Activated CD4-positive, alpha-beta memory T cell treated with anti-CD3 and anti-CD28 coated beads, Interleukin-2, amount 10 ng/mL, durations not matched to agents 7 days and 5 days (primary cell): ENCODE measurements at places on chromosomes 5 and 9. TPM values are rescaled to one million over a fixed set of nuclear protein-coding genes. Genes with fewer than 3 reads are reported as not detected.

The TNC gene
- total RNA-seq: 0.03 TPM

The GABRA1 gene
- not detected for total RNA-seq

The BRINP1 gene
- not detected for total RNA-seq

The DDX4 gene
- total RNA-seq: 0.83 TPM

The TMEM215 gene
- total RNA-seq: not detected

The SOHLH1 gene
- not detected for total RNA-seq

The SEMA6A gene
- not detected for total RNA-seq

The PRR16 gene
- not detected for total RNA-seq

The SLCO6A1 gene
- not detected for total RNA-seq

The CER1 gene
- total RNA-seq: not detected

The TLE4 gene
- total RNA-seq: 38.3 TPM

The MARCOL gene
- total RNA-seq: not detected

The CCL19 gene
- not detected for total RNA-seq

GRCh38 chr9:122777935-122778627 is 10.7 kb upstream of the OR5C1 start:
- DNase-seq: no peak

DNA sequence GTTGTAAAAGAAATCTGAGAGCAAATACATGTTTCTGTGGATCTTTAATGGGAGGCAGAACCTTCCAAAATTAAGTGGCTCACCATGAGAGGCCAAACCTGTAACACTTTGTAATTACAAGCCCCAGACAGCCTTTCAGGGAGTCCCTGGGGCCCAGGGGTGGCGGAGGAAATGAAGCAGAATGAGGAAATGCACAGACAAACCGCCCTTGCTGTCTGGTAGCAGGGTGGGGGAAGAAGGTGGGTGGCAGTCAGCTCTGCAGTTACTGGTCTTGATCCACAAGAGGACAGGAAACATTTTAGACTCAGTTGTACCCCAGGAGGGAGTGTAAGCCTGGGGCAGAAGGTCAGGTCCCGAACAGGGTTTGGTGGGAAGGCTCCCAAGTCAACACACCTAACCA is 6.5 kb downstream of the ARL14EPL start:
- DNase-seq: no peak

DNA sequence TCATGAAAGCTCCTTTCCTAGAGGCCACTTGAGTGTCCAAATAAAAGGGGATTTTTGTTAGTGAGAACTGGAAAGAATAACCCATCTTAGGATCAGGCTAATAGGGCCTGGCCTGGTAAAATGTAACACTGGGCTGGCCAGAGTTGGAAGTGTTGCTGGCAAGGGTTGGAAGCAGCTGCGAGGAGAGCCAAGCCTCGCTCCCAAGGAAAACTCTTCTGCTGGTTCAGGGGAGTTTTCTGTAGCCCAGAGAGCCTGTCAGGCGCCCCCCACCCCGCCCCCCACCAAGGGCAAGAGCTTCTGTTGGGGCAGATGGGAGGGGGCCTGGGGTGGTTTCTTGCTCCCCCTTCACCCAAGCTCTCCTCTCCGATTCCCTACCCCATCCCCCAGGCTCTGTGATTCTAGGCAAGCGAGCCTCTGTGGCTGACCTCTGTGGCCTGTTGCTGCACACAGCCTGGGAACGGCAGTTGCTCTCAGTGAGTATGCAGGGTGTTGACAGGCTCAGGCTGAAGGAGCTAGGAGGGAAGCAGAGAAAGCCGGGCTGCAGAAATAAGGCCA is 547.8 kb downstream of the CCDC171 start:
- DNase-seq: no peak

DNA sequence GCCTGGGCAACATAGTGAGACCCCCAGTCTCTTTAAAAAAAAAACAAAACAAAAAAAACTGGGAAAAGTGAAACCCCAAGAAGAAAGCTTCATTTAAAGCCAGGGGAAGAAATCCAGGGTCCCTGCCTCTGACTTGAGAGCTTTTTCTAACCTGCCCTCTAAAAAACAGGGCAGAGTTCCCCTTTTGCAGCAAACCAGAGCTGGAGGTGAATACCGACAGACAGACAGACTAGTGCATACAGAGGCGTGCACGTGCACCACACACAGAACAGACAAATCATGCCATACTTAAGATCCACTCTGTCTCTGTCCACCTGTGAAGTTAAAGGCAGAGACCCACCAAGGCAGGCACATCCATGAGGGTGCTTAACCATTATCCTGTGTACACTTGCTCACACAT is 11.7 kb upstream of the AQP3 start:
- no peak for DNase-seq

- no peak for DNase-seq
Measured at GRCh38 chr9:4106081-4106759, 193.6 kb downstream of the GLIS3 start.

DNA sequence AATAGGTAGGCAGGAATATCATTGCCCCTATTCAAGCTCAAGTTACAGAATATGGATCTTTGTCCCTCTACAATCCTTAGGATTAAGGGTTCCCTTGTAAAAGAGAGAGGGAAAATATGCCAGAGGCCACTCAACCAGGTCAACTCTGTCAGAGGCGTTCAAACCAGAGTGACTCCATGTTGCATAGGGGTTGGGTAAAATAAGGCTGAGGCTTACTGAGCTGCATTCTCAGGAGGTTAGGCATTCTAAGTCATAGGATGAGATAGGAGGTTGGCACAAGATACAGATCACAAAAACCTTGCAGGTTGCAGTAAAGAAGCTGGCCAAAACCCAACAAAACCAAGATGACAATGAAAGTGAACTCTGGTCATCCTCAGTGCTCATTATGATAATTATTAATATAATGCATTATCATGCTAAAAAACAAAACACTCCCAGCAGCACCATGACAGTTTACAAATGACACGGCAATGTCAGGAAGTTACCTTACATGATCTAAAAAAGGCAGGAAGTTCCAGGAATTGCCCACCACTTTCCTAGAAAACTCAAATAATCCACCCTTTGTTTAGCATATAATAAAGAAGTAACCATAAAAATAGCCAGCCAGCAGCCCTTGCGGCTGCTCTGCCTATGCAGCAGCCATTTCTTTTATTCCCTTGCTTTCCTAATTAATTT is 64.8 kb downstream of the ERP44 start:
- no peak for DNase-seq

DNA sequence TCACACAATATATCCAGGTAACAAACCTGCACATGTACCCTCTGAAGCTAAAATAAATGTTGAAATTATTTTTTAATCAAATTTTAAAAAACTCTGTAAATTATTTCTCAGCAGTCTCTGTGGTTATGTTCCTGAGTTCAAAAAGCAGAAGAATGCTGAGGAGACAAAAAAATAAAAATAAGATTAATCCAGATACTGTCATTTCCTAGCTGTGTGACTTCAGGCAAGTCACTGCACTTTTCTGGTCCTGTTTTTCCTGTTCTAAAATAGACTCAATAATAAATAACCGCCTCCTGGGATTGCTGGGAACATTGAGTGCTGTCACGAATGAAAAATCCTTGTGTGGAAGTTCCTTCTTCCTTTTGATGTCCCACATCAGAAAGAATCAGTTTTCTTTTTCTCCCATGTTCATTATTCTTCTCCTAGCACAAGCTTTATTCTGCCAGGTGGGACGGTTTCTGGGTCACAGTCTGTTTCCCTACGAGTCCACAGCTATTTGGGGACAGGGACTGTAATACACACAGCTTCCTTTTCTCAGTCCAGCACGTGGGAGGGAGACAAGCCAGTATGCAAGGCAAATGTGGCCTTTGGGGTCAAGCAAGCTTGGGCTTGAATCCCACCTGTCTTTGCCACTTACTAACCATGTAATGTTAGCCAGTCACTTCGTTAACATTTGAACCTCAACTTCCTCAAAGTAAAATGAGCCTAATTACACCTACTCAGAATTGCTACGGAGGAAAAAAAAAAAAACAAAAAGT is 156.9 kb downstream of the TRIM32 start:
- no peak for DNase-seq

GRCh38 chr9:114906922-114907571 is 23.3 kb downstream of the TNFSF8 start:
- DNase-seq: peak; percentile 38

DNA sequence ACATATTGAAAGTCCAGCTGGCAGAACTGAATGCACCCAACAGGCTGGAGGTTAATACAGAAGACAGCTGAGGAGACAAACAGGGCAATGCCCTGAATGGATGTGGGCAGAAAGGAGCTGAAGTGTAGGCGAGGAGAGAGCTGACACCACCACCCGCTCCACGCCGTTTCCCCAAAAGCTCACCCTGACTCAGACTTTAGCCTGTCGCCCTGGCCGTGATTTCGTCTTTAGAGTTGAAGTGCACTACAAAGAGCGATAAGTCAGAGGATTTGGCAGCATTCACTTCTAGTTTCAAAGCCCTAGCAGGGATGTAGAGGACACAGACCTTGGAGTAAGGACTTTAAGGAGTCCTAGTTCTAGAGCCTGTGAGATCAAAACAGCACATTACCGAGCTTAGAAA is 2.2 kb upstream of the ERAP1 start:
- no peak for DNase-seq

DNA sequence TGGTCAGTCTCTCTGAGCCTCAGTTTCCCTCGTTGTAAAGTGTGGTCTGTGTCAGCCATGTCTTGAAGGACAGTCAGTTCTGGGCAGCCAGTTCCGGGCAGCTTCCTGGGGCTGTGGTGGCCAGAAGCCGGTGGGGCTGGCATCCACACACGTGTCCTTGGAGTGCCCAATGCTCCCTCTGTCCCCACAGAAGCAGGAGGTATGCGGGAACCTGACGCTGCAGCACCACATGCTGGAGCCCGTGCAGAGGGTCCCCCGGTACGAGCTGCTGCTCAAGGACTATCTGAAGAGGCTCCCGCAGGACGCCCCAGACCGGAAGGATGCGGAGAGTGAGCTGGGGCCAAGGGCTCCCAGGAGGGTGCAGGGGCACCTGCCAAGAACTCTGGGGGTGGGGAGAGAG is 48.4 kb upstream of the SUSD3 start:
- peak; percentile 13 for DNase-seq

DNA sequence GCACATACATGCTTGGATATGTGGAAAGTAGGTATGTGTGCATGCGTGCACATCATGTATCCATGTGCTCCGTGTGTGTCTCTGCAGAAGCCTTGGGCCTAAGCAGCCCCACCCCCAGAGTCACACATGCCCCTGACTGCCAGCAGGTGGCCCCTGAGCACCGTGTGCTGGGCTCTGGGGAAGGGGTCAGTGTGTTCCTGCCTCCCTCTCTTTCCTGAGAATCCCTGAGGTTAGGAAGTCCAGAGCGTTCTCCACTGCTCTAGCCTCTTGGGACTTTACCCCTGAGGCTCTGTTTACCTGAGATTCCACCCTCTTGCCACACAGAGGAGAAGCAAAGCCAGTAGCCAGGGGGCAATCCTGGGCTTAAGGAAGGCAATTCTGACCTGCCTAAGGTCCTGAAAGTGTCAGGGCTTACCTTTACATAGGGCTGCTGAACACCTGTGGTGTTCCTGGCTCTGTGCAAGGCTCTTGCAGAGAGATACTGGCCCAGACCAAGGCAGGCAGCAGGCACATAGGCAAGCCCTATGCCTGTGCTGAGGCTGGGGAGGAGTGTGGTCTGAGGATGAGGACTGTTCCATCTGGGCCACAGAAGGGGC is 207.3 kb downstream of the TMEM38B start:
- DNase-seq: no peak

GRCh38 chr5:132971483-132972435 is 8.3 kb upstream of the AFF4 start:
- DNase-seq: no peak

GRCh38 chr9:99056186-99056585 is 48.7 kb upstream of the TGFBR1 start:
- no peak for DNase-seq

DNA sequence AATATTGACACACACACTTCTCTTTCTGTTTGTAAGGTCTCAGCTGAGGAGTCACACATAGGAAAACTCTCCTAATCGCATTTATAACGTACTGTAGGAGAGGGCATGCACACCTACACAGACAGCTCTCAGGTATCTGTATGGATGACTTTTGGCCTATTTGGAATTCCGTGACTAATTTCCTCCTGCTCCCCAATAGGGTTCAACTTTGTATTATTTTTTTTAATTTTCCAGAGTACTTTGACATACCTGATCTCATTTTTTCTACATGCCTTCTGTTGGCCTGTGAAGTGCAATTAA is 195.9 kb downstream of the ARHGAP26 start:
- no peak for DNase-seq

- DNase-seq: no peak
Measured at GRCh38 chr9:87513161-87513560, 15.5 kb downstream of the DAPK1 start.

DNA sequence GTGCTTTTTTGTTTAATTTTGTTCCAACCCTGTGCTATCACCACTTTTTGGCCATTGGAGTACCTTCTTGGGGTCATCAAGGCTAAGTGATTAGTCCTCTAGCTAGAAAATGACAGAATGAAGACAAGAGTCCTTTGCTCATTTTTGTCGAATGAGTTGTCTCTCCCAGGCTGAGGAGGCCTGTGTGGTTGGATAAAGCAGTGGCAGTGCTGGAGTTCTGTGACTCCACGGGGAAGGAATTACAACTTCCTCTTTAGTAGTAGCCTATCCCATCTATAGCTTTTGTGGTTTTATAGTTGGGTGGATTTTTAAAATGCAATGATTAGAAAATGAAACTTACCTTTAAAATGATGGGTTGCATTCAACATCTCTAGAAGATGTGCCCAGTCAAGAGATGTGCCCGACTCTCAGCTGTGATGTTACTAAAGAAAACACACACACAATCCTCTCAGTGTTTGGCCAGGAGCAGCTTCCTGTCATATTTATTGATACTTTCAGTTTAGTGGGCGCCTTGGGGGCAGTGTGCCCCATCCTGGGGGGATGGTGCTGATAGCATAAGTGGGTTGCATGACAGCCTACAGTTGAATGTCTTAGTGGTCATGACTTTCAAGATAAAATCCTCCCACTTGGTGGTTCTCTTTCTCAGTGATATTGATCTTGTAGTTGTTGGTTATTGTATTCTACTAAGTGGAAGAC is 11.9 kb downstream of the OTULINL start:
- DNase-seq: peak; percentile 62

DNA sequence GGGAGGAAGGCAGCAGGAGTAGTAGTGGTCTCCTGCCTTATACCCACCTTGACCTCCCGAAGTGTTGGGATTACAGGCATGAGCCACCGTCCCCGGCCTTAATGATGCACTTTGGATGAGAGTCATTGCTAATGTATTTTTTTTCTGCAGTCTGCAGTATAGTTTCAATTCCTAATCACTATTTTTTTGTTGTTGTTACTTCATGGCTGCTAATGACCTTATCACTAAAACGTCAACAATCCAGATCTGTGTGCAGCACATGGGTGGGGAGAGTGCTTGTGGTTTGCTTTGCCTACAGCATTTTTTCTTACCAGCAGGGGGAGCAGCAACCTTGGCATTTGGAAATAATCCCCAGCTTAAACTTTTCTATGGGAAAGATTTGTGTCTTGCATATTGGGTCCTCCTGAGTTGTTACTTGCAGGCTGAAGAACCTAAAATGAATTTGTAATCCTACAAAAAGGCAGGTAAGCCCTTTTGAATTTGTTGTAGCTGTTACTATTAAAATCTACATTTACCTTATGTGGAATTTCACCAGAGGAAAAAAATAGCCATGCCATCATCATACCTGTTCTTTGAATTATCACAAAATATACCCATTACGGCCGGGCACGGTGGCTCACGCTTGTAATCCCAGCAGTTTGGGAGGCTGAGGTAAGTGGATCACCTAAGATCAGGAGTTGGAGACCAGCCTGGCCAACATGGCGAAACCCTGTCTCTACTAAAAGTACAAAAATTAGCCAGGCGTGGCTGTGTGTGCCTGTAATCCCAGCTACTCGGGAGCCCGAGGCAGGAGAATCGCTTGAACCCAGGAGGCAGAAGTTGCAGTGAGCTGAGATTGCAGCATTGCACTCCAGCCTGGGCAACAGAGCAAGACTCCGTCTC is 6.3 kb upstream of the MED7 start:
- DNase-seq: peak; percentile 85

GRCh38 chr9:33453286-33453860 is 6.0 kb upstream of the AQP3 start:
- peak; percentile 28 for DNase-seq
